ENCODE measurements at places on chromosomes 13 and 19. TPM values are rescaled to one million over a fixed set of nuclear protein-coding genes. Genes with fewer than 3 reads are reported as not detected.

PLK5 gene
- not detected for total RNA-seq

SYCN gene
- not detected for total RNA-seq

ZNF234 gene
- 4.2 TPM for total RNA-seq

DNA sequence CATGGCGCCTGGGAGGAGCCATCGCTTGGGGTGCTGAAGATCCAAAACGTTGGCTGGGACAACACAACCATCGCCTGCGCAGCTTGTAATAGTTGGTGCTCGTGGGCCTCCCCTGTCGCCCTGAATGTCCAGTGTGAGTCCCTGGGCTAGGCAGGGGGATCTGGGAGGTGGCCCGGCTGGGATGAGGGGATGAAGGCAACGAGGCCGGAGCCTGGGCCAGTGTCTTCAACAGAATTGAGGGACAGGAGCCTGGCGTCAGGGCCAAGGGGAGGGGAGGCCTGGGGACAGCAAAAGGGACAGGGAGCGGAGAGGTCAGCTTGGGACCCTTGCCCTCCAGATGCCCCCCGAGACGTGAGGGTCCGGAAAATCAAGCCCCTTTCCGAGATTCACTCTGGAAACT lies 6.7 kb upstream of the FFAR1 start:
- DNase-seq: peak; percentile 9

DNA sequence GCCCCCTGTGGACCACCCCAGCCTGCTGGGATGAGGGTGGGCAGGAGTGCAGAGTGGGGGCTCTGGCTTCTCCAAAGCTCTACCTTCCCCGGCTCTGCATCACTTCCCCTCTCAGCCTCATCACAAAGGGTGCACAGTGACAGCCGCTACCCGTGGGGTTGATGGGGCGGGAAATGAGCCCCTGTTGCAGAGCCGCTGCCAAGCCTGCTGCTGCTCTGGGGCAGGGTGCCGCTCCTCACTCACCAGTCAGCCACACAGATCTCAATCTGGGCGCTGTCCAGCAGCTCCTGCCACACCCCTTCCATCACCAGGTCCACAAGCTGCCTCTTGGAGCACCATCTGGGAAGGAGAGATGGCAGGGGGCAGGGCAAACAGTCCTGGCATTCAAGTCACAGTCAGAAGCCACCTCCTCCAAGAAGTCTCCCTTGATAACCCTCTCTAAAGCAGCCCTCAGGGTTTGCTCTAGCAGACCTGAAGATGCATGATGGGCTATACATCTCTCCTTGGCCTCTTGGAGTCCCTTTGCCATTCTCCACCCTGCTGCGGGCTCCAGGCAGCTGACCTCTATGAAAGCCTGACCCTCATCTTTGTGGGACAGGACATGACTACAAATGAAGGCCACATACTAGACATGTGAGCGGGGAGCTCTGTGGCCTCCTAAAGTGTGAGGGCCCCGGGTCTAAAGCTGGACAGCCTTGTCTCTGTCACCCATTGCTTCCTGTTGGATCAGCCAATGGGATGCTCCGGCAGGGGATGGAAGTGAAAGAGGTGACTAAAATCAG lies 15.7 kb downstream of the MRPS12 start:
- DNase-seq: no peak

GRCh38 chr13:29159871-29160270 lies 339.7 kb downstream of the MTUS2 start:
- DNase-seq: peak; percentile 3

- DNase-seq: no peak
Measured at GRCh38 chr13:46478651-46479050, 74.3 kb upstream of the LRCH1 start.

DNA sequence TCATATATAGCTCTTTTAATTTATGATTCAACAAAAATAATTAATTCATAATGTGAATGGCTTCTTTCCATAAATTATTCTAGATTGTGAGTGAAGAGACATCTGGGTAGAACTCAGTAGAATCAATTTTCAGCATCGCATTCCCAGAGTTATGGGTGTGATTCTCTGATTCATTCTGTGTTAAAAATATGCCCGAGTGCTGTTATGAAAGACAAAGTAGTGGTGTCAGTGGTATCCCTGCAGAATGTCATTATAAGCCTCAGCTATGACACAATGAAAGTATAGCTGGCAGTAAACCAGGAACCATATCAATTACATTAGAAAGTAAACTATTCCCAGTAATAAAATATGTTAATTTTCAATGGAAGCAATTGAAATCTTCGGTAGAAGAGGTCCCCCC lies 480.5 kb upstream of the SLITRK1 start:
- no peak for DNase-seq

Data from H4 (cell line).